ENCODE measurements at places on chromosomes 3 and 15.

GRCh38 chr3:38687321-38687720 lies 37.8 kb upstream of the SCN5A start:
- DNase-seq: no peak

DNA sequence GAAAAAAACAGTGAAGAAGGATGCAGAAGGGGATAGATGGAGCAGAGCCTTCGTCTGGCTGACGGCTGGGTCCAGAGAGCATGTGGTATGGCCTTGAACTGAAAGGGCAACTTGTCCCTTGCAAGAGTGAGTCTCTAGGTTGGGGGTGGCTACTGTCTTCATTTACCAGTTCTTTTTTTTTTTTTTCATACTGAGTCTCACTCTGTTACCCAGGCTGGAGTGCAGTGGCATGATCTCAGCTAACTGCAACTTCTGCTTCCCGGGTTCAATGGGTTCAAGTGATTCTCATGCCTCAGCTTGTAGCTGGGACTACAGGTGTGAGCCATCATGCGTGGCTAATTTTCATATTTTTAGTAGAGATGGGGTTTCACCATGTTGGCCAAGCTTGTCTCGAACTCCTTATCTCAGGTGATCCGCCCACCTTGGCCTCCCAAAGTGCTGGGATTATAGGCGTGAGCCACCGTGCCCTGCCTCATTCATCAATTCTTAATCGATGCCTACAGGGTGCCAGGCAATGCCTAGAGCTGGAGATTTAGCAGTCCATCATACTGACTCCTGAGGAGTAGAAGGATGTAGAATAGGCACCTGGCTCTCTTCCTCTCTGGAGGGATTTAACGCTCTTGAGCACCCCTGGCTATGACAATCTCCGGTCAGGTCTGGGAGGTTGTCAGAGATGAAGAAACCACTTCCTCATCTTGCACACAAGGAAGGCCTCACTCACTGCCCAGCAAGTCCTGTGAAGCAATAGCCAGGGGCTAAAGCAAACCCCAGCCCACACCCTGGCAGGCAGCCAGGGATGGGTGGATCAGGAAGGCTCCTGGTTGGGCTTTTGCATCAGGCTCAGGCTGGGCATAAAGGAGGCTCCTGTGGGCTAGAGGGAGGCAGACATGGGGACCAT lies at the start of gene CAMP:
CAMP (plus strand) TSS at position 880 of the 898 bp plus-strand sequence; CDS start at position 897, 17 bp downstream.
- no peak for DNase-seq

- DNase-seq: no peak
Observed at GRCh38 chr15:29008846-29009245, 123.1 kb downstream of the APBA2 start.

DNA sequence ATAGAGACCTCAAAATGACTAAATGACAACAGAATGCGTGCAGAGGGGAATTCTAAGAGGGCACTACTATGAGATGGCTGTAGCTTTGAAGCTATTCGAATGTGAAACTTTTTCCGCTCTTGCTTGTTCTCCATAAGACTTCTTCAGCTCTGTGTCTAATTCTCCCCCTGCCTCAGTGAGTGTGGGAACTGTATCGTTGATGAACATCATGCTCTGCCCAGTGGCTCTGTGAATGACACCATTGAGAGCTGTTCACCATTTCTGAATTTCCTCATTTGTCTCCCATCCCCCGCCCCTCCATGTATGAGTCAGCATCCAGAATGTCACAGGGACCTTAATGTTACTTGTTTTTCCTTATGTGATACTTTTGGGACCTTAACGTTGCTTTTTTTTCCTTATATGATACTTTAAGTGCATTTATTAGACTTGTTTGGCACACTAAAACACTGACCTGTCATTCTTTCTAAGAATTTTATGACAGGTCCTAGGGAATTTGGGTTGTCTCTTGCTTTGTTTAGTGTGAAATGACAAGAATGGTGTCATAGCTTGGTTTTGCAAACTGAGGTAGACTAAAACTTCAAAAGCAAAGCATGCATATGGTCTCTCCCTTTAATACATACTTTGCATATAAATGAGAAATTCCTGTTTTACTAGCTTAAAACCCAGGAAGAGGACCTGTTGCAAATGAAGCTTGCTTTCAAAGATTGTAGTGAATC lies 99.6 kb downstream of the FNDC3B start:
- peak; percentile 21 for DNase-seq

Measured in CD4-positive, alpha-beta T cell treated with Interleukin-12 subunit alpha and Interleukin-12 subunit beta, for 1 hour (primary cell).